NCI-H2171 treated with DMSO at 0.1 percent for 48 hours (cell line): ENCODE measurements at places on chromosomes 13 and 19.
A peak's percentile ranks its signal among the peaks of the same experiment; 100 is the strongest.

DNA sequence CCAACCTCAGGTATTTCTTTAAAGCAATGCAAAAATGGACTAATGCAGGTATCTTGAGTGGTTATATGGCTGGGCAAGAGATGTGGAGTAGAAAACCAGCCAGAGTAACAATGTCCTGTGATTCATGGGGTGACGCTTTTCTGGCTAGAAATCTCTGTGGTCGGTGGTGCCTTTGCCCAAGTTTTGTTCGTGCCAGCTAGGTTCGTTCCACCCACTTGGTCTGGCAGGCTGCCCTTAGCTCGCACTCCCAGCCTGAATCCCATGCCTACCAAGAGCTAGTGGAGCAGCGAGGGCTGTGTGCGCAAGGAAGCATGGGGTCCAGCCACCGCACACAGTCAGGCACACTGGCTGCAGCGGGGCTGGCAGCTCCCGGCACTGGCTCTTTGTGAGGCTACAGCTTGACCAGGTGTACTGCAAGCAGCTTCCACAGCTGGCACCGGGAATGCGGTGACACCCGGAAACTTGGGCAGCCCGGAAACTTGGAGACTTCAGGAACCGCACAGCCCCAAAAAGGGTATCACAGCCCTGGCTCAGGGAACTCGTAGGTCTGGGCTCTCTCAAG lies 349.6 kb upstream of the PCDH20 start:
- DNase-seq: no peak

- no peak for DNase-seq
Measured at GRCh38 chr13:22801402-22802003, 379.3 kb upstream of the SGCG start.

DNA sequence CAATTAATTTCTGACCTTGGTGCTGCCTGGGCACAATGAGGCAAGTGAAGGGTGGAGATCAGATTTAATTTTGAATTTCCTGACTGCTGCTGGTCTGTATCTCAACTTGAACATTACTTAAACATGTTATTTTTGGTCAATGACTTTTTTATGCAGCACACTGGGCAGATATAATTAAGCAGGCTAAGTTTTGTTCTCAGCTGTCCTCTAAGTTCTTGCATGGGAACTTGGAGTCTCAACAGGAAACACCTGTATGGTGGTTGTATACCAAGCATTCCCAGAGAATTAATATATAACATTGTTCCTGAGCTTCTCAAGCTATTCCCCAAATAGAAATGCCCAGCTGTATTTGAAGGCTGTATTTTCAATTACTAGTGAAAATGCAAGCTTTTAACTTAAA lies 113.5 kb upstream of the EDNRB start:
- DNase-seq: no peak

DNA sequence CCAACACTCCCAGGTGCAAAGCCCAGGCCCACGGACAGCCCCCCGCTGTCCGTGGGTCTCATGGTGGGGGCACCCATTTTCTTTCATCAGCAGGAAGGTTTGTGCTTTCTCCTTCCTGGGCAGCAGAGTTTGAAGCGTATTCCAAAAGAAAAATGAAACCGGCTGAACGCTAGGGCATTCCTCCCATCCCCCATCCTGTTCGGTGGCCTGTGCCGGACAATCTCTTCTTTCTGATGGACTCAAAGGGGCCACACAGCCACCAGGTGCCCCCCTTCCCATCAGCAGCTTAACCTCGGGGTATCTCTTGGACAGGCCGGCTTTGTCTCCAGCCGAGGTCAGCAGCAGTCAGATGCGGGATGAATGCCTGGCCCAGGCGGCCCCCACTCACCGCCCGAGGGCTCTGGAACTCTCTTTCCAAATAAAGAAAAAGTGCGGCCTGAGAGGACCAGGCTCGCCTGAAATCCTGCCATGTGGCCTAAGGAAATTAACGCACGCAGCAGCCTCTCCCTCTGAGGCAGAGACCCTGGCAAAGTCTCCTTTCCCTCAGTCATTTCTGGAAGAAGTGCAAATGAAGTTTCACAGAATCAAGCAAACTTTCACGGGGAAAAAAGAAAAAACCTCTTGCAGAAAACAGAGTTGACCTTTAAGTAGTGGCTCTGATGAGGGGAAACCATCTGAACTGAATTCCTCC lies 67.8 kb downstream of the RASA3 start:
- DNase-seq: no peak

DNA sequence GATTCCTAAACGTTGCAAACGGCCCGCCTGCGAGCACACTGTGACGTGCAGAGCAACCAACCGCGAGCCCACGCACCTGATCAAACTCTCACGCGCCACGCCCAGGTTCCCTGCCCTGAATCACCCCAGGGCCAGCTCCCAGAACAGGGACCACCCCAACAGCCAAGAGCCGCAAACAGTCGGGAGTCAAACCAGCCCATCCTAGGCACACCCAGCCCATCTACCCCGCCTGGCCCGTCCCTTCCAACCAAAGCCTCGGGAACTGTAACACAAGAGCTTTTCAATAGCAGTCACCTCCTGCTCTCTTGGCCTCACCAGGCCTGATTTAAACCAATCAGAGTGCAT lies 8.9 kb downstream of the PIP5K1C start:
- DNase-seq: no peak

DNA sequence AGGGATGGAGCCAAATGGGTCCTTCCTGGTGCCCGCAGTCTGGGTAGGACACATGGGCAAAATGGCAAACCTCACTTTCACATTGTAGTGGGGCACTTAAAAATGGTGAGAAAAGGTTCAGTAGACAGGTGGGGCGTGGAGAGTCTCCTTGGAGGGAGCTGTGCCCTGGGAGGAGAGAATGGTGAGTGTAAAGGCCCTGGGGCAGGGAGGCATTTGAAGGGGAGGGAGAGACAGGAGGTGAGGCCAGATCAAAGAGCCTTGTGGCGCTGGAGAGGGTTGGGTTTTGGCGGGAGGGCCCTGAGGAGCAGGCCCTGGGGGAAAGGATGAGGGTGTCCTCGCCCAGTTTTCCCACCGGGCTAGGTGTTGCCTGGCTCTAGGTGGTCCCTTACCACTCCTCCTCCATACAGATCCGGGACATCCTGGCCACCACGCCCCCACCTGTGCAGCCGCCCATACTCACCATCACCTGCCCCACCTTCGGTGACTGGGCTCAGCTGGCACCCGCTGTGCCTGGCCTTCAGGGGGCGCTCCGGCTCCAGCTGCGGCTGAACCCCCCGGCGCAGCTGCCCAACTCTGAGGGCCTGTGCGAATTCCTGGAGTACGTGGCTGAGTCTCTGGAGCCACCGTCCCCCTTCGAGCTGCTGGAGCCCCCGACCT lies 6.3 kb downstream of the MAP1S start:
- DNase-seq: no peak

- DNase-seq: no peak
Measured at GRCh38 chr19:51760697-51761356, at the start of gene FPR2. Gene FPR2, plus strand, starts transcription at chr19:51761180. Its CDS starts 7,479 bp downstream, at chr19:51768659.

GRCh38 chr13:21960108-21960507 lies 289.2 kb downstream of the FGF9 start:
- no peak for DNase-seq

DNA sequence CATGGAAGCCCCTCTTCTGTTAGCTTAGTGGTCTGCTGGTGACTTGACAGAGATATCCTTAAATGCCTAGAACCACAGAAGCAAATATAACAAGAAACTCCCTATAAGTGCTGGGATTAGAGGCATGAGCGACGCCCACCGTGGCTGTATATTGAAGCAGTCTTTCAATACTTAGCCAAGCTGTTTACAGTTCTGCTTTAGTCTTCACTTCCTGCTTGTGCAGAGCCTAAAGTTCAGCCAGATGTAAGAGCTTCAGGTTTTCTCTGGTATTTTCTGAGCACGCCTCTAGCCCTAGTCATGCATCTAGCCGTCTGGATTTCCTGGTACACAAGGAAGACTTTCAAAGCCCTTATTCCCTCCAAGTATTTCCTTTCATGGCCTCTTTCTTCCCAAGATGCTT lies 28.5 kb downstream of the TRPM4 start:
- no peak for DNase-seq

GRCh38 chr19:46133777-46134241 lies 9.3 kb upstream of the IGFL3 start:
- no peak for DNase-seq

DNA sequence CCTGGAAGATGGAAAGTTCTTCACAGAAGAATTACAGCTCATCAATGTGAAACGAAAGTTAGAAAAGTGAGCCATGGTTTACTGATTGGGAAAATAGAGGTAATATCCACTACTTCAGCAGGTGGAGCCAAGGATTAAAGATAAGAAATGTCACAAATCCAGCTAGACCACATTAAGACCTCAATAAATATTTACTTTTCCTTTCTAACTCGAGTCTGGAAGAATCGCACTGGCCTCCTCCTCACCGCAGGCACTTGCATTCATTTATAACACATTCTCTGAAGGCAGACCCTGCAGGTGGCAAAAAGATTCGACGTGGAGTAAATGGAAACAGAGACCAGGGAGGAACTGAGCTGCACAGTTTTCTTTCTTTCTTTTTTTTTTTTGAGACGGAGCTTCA lies 7.4 kb downstream of the SLC35E1 start:
- DNase-seq: no peak

- DNase-seq: no peak
Measured at GRCh38 chr19:10115392-10116084, 4.0 kb downstream of the P2RY11 start.

GRCh38 chr13:93767917-93768409 lies 541.4 kb downstream of the GPC6 start:
- peak; percentile 65 for DNase-seq

GRCh38 chr19:42497492-42498168 lies 30.7 kb downstream of the CEACAM1 start:
- no peak for DNase-seq

- DNase-seq: no peak
Measured at GRCh38 chr13:102708991-102709390, 14.1 kb upstream of the METTL21C start.

- DNase-seq: no peak
Measured at GRCh38 chr13:24353736-24354135, 44.4 kb downstream of the C1QTNF9 start.

DNA sequence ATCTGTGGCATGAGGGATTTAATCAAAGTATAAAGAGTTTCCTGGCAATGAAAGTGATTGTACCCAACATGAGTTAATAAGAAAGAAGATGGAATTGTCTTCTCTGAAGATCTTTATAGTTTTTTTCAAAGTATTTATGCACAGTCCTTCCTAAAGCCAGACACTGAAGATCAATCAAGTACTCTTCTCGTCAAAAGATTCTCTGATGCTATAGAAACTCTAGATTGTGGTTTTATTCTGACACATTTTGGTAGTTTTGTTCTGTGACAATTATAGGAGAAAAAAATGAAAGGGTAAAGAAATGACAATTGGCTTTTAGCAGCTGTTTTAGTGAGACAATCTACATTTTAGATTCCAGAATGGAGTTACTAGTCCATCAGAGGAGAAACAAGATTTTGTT lies 10.4 kb upstream of the ENOX1 start:
- DNase-seq: no peak

- DNase-seq: peak; percentile 89
Measured at GRCh38 chr19:50844296-50844935, 10.3 kb upstream of the KLK3 start.

DNA sequence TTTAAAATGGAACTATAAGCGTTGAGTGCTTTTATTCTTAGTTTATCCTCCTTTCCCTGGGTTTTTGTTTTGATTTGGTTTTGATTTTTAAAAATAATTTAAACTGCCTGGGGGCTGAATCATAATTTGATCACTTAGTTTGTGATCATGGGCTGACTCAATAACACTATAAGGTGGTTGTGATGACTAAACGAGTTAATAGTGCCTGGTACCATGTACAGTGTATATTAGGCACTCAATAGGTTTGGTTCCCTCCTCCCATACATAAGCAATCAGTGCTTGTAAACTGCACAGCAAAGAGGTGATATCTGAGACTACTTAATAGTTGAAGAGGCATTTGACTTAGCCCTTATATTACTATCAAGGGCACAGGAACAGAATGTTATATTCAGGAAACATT lies 200.9 kb upstream of the RFC3 start:
- DNase-seq: no peak

GRCh38 chr19:45574526-45574925 lies 10.1 kb downstream of the OPA3 start:
- no peak for DNase-seq

- DNase-seq: peak; percentile 95
Measured at GRCh38 chr19:10403137-10404021, at the start of gene CDC37. Gene CDC37, minus strand, starts transcription at chr19:10403542. Its CDS starts 63 bp downstream, at chr19:10403479.

- DNase-seq: no peak
Measured at GRCh38 chr19:58079792-58080191, 18.2 kb downstream of the ZSCAN18 start.

DNA sequence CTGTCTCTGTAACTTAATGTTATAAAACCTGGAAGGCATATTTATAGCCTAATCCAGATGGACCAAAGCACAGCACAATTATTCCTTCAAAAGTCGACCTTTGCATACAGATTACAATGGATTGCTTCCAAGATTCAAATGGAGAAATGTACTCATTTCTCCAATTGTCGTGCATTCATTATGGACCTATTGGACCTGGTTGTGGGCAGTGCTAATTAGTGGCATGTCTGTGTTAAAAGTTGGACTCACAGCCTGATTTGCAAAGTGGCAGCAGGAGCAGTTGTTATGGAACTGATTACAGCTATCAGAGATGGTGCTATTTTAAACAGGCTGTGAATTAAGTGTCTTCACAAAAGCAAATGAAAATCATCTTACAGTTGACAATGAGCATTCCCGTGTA lies 1529.3 kb upstream of the SLC10A2 start:
- no peak for DNase-seq

GRCh38 chr13:63541336-63541735 lies 2125.7 kb upstream of the PCDH20 start:
- DNase-seq: no peak

GRCh38 chr19:43781630-43782310 lies 997 bp upstream of the KCNN4 start:
- no peak for DNase-seq

GRCh38 chr13:95678967-95679366 lies 2.0 kb downstream of the DNAJC3 start:
- DNase-seq: no peak

GRCh38 chr19:49677901-49678674 lies 1.0 kb downstream of the PRMT1 start:
- DNase-seq: peak; percentile 73

DNA sequence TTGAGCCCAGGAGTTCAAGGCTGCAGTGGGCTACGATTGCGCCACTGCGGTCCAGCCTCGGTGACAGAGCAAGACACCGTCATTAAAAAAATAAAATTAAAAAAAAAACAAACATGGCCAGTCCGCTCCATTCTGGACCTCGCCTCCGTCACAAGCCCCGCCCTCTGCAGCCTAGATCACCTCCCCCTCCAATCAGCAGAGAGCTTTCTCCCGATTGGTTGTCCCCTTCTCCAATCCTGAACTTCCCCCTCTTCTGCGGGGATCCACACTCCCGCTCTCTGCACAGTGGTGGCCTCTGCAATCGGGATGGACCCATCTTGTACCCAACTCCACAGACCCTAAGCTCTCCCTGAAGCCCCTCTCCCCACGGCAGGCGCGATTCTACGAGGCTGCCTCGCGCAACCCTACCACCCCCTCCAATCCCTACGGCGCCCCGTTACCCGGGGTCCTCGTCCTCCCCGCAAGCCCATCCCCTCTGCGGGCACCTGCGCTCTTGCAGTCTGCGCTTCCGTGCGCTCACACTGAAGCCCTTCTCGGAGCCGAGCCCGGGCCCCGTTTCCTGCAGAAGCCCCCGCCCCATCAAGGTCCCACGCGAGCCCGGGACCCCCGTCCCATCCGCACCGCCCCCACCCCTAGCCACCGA lies 540 bp downstream of the TMEM160 start:
- peak; percentile 97 for DNase-seq
